ENCODE measurements at places on chromosomes 5 and 9.

GRCh38 chr5:155898284-155898683 is 428.7 kb upstream of the SGCD start:
- DNase-seq = no peak

DNA sequence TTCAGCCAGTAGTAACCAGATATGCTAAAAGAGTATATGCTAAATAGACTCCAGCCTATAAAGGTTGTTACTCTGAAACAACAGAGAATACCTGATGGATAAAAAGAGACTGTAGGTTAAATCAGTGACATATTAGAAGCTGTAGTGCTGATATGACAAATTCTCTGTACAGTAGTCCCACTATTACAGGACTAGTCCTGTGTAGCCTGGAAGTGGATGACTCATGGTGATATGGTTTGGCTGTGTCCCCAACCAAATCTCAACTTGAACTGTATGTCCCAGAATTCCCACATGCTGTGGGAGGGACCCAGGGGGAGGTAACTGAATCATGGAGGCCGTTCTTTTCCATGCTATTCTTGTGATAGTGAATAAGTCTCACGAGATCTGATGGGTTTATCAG is 276.2 kb upstream of the POU5F2 start:
- no peak for DNase-seq

- no peak for DNase-seq
These were observed 127.9 kb downstream of the EFNA5 start for GRCh38 chr5:107542831-107543231.

- no peak for DNase-seq
These were observed 60.6 kb upstream of the FCN1 start for GRCh38 chr9:134978272-134978671.

GRCh38 chr5:82851471-82851870 is 225.7 kb downstream of the TMEM167A start:
- no peak for DNase-seq

- no peak for DNase-seq
These were observed 552.8 kb downstream of the CAAP1 start for GRCh38 chr9:26339796-26340195.

- no peak for DNase-seq
These were observed 27.6 kb downstream of the COL15A1 start for GRCh38 chr9:98971168-98971914.

- no peak for DNase-seq
These were observed 66.2 kb downstream of the ARHGEF28 start for GRCh38 chr5:73692166-73692640.

DNA sequence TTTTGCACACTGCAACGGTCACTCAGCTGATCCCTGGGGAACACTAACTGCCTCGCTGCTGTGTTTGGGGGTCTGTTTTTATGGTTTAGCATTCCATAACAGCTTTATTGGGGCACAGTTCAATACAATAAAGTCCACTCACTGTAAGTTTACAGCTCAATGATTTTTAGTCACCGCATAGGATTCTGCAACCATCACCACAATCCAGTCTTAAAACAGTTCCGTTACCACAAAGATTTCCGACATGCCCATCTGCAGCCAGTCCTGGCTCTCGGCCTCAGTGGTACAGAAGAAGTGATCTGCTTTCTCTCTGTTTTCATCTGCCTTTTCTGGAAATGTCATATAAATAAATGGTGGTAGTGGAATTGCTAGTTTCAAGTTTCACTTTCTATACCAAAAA is 23.6 kb downstream of the OR2V2 start:
- no peak for DNase-seq

GRCh38 chr5:84260939-84261338 is 123.7 kb downstream of the EDIL3 start:
- no peak for DNase-seq

DNA sequence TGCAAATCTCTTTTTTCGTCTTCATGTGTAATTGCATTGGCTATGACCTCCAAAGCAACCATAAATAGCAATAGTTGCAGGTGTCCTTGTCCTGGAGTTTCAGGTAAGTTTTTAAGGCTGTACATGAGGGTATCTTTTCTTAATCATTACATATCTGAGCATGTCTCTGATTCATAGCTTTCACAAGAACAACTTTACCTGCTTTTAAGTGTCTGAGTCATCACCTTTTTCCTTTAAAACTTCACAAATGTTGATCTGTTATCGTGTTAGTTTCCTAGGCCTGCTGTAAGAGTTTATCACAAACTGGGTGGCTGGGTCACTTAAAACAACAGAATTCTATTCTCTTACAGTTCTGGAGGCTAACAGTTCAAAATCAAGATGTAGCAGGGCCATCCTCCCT is 13.8 kb downstream of the GARNL3 start:
- no peak for DNase-seq

GRCh38 chr9:1087120-1087881 is 37.1 kb downstream of the DMRT2 start:
- no peak for DNase-seq

DNA sequence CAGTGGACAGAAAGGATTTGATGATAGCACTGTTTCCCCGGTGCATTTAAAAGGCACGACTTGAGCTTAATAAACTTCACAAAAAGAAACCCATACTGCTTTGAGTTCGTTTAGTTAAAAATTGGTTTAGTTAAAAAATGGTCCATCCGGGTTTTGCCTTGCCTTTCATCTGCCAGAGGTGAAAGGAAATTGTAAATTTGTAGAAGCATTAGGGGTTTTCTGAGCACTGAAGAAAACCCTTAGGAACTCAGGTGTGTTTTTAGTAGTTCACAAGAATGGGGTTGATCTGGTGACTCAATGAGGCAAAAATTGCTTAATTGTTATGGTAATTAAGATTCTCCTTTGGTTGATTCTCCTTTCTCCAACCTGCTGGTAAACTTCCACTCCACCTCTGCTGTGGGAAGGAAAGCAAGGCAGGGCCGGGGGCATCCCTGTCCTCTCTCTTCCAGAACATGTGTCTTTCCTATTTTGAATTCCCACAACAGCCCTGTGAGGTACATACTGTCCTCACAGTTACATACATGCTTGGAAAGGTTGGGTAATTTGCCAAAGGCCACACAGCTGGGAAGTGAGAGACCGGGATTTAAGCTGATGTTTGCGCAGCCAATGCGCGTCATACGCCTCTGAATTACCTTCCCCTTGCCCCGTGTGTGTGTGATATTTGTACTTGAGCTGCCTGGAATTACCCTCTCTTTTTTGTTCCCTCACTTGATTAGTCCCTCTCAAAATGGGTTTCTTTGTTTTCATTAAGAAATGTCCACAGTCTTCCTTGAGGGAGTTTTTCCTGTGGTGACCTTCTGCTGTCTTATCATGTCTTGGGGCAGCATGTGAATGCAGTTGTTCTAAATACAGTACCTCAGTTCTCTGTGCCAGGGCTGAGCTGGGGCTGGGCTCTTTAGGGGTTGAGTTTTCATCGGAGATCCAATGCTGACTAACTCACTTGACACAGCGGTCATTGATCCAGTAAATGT is 94.4 kb downstream of the ARHGAP26 start:
- no peak for DNase-seq

- DNase-seq = no peak
These were observed 116.0 kb downstream of the TENT4A start for GRCh38 chr5:6829150-6829784.

DNA sequence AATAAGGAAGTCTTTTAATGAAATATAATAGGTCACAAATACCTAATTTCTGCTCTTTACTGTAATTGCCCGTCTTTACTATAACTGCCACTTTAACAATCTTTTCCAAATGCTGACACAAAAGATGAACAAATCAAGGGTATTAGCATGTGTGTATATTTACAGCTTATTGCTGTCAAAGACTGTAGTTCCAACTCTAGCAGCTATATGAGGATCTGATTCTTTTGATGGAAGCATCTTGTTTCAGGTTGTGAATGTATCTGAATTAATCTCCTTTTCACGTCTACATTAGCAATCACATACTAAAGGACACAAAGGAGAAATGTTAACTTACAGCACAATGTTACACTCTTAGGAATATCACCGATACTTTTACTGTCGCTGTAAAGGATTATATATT is 27.9 kb downstream of the RFX3 start:
- no peak for DNase-seq

GRCh38 chr5:110053824-110054223 is 364.1 kb downstream of the MAN2A1 start:
- no peak for DNase-seq

DNA sequence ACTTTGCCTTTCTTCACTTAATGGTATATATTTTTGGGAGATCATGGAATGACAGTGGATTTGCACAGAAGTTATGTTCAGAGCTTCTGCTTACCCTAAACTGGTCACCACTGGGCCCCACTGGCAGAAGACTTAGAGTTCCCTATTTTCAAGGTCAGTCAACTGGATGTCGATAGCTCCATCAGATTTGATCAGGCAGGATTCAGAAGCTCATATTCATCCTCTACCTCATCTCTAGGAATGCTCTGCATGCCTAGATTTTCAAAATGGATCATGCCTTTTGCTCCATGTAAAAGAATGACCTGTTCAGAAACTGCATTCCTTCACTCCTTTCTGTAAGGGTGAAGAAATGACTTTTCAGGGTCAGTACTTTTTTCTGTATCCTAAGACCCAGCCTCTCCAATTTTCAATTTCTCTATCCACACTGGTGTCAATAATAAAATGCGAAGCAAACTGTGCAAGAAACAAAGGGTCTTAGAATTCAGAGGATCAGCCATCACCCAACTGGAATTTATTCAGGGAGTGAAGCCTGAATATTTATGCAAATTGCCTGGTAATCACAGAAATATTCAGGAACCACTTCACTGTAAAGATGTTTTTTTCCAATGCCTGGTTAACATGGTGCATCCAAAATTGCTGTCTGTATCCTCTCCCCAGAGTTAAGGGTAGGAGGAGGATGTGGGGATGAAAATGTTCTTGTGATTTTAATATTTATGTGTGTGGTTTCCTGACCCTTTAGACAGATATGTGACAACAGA is 125.4 kb downstream of the DOCK2 start:
- DNase-seq = no peak

GRCh38 chr5:54136516-54137440 is 173.6 kb downstream of the ARL15 start:
- DNase-seq = no peak

GRCh38 chr9:29214690-29215253 is 1641.5 kb upstream of the C9orf72 start:
- DNase-seq = no peak

- DNase-seq = no peak
These were observed 261.2 kb upstream of the PIK3R1 start for GRCh38 chr5:67954351-67954750.

- no peak for DNase-seq
These were observed 453.5 kb downstream of the CAAP1 start for GRCh38 chr9:26439061-26439624.

- DNase-seq = no peak
These were observed 503.2 kb downstream of the GADD45G start for GRCh38 chr9:90107726-90108655.

DNA sequence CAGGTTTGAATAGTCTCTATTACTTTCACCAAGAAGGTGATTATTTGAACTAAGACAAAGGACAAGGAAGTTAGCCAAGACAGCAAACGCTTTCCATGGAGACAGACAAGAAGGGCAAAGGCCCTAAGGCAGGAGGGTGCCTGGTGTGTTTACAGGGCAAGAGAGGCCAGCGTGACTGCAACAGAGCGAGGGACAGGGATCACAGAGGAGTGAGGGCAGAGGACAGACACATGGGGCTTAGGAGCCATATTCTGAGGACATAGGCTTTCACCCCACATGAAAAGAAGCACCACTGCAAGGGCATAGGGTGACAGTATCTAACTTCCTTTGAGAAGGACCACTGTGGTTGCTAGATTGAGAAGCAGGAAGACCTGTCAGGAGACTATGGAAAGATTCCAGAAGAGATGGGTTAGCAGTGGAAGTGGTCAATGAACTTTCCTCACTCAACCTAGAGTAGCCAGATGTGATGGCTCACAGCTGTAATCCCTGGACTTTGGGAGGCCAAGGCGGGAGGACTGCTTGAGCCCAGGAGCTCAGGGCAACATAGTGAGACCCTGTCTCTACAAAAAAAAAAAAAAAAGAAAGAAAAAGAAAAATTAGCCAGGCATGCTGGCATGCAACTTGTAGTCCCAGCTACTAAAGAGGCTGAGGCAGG is 5.0 kb upstream of the HAVCR1 start:
- no peak for DNase-seq

- no peak for DNase-seq
These were observed 706.6 kb upstream of the ZNF608 start for GRCh38 chr5:125452991-125453390.

GRCh38 chr5:35161652-35162273 is 68.5 kb downstream of the PRLR start:
- DNase-seq = no peak

DNA sequence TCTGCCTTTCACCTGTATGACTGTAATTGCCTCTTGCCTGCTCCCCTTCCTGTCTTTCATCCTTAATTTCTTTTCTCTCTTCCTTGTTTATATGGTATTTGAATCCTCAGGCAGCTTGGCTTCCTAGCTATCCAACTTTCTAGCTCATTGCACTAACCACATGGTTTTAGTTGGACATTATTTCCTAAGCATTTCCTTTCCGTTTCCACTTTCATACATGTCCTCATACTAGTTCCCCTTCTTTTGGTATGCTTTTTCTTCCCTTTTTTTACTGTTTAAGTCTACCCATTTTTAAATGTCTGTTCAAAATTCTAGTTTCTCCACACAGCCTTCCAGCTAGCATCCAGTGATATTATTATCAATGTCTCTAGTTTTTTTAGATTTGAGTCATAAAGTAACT is 6.6 kb downstream of the CWC27 start:
- no peak for DNase-seq

DNA sequence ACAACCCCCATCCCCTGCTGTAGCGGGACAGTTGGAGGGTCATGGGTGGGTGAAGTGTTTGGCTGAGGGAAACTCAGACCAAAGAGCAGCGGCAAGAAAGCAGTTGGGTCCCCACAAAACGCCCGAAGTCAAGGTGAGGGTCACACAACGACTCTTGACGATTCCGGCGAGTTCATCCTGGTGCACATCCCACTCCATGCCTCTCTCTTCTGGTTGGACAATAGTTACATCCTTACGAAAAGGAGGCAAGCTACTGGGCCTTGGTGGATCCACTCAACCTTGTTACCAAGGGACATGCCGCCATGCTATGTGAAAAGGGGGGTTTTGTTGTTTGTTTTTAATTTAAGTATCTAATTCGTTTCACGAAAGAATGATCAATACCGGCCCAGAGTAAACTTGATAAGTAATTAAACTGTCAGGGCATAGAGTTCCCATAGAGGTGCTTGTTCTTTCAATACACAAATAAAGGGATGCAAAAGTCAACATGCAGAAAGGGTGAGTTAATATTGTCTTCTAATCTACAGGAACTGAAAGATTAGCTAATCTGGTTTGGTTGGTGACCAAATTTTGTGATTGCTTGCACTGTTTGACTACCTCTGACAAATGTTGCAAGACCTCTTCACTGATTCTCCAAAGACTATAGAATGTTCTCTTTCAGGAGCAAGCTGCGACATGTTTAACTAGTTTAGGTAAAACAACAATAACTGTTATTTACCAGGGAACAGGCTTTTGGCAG is 732 bp upstream of the SMIM15 start:
- no peak for DNase-seq

DNA sequence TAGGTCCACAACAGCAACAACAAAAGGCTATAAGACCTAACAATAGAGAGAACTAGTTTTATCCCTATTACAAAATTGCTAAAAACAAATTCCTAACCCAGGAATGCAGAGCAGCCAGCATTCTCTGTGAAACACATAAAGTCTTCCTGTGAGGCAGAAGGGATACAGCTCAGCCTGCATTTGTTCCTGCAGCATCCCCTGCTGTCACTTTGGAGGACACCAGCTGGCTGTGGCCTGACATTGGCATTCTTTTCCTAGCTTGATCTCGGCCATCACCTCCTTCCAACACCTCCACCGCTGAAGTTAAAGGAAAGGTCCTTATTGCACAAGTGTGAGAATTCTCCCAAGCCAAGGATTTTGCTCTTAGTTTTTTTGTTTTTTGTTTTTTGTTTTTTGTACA is 186.1 kb downstream of the SNCAIP start:
- DNase-seq = no peak

- DNase-seq = no peak
These were observed 10.7 kb downstream of the SMAD5 start for GRCh38 chr5:136143312-136143711.

All from activated CD8-positive, alpha-beta memory T cell treated with anti-CD3 and anti-CD28 coated beads for 4 hours (primary cell).